ENCODE measurements at places on chromosomes 4 and X. TPM values are rescaled to one million over a fixed set of nuclear protein-coding genes. Genes with fewer than 3 reads are reported as not detected.

The CLNK gene
- not detected for total RNA-seq

The PNMA6A gene
- total RNA-seq: 4.4 TPM

The MAGEA2 gene
- not detected for total RNA-seq

The RS1 gene
- total RNA-seq: not detected

The COL4A5 gene
- total RNA-seq: 7.0 TPM

Data from hair follicle dermal papilla cell (primary cell).